ENCODE measurements at places on chromosomes 6 and 20.

DNA sequence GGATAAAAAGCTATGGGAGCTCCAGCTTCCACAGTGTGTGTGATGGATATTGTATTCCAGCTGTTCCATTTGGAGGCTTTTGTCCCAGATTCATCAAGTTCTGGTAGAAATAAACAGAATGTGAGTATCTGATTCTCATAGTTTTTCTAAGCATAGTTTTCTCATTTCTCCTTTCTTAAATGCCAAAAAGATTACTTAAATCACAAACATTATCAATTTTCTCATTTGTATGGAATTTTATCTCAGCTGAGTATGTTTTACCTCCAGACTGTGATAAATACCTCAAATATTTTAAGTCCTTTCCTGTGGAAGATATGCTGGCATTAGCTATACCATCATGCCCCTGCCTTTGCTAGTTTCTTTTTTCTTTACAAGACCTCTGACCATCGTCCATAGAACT lies 767.3 kb downstream of the TFAP2A start:
- no peaks in the 10 kb centered on the region for H3K36me3 ChIP-seq
- H3K4me1 ChIP-seq: no peaks in the 10 kb centered on the region
- H3K27ac ChIP-seq: no peak overlapping the region
- no peak overlapping the region for H3K4me3 ChIP-seq
- no peak for DNase-seq

- no peaks in the 10 kb centered on the region for H3K36me3 ChIP-seq
- no peaks in the 10 kb centered on the region for H3K4me1 ChIP-seq
- H3K27ac ChIP-seq: no peak overlapping the region
- no peaks in the 10 kb centered on the region for H3K27me3 ChIP-seq
- DNase-seq: no peak
Observed at GRCh38 chr6:94036024-94036423, 616.7 kb upstream of the EPHA7 start.

- H3K27me3 ChIP-seq: peaks cover 66% of the 10 kb centered on the region
- H3K36me3 ChIP-seq: no peaks in the 10 kb centered on the region
- H3K27ac ChIP-seq: no peak overlapping the region
Observed at GRCh38 chr20:63502671-63503172, 3.8 kb upstream of the EEF1A2 start.

DNA sequence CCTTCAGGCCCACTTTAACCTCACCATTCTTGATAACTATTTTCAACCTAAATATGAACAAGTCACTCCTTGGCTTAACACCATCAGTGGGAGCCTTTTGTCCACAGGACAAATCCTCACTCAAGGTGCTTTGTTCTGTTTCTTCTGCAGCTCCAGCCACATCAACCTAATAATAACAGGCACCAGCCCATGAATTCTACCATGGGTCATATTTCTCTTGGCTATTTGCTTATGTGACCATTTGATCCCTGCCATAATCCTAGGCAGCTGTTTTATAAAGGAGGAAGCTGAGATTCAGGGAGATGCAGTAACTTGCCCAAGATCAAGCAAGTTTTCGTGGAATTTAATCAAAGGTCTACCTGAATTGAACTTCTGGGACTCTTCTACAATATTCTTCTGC lies 561.3 kb downstream of the DHX35 start:
- H3K4me3 ChIP-seq: no peak overlapping the region
- no peaks in the 10 kb centered on the region for H3K36me3 ChIP-seq
- DNase-seq: no peak
- no peaks in the 10 kb centered on the region for H3K27me3 ChIP-seq
- no peak overlapping the region for H3K27ac ChIP-seq

DNA sequence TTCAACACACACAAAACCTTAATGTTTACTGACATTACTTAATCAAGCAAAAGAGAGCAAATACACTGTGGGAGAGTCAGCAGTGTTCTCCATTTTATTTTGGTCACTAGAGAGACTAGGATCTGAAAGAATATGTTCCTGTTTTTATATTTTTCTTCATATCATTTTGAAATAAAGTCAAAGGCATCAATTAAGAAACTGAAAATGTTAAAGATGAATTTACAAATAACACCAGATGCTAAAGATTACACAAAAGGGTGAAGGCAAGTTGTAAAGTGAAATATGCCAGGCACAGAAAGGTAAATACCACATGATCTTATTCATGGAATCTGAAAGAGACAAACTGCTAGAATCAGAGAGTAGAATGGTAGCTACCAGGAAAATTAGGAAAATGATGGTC lies 60.3 kb upstream of the FABP7 start:
- H3K4me1 ChIP-seq: no peaks in the 10 kb centered on the region
- no peak overlapping the region for H3K4me3 ChIP-seq
- no peaks in the 10 kb centered on the region for H3K36me3 ChIP-seq
- H3K27ac ChIP-seq: no peak overlapping the region
- H3K27me3 ChIP-seq: no peaks in the 10 kb centered on the region

- H3K4me3 ChIP-seq: no peak overlapping the region
- H3K4me1 ChIP-seq: no peaks in the 10 kb centered on the region
- no peaks in the 10 kb centered on the region for H3K36me3 ChIP-seq
- DNase-seq: no peak
- no peaks in the 10 kb centered on the region for H3K27me3 ChIP-seq
- H3K27ac ChIP-seq: no peak overlapping the region
Observed at GRCh38 chr6:114361036-114361435, 18.2 kb upstream of the HS3ST5 start.

DNA sequence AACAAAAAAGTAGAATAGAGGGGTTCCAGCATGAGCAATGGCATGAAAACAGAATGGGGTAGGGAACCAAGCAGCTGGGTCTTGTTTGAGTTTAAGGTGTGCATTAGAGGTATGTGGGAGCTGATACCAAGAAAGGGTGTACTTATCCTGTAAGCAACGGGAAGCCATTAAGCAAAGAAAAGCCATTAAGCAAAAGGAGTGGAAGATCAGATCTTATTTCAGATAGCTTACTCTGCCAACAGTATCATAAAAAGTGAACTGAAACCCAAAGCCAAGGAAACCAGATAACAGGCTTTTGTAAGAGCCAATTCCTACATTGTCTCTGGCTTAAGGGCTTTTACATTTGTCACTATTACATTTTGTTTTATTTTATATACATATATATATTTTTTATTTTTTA lies 21.3 kb upstream of the BEND6 start:
- H3K27ac ChIP-seq: no peak overlapping the region
- no peaks in the 10 kb centered on the region for H3K36me3 ChIP-seq
- no peaks in the 10 kb centered on the region for H3K4me1 ChIP-seq
- no peak for DNase-seq

DNA sequence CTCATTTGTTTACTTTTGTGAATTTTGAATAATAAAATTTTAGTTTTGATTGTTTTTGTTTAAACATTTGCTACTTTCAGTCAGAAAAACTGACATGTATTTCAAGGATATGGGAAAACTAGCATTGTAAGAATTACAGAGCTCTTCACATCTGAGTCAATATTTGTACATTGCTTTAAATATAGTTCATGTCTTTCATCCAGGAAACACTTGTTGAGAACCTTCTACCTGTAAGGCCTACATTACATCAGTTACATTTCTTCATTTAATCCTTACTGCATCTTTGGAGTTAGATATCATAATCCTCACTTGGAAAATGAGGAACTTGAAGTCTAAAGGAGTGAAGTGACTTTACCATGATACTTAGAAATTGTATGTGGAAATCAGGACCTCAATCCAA lies 242.9 kb downstream of the KCNQ5 start:
- H3K27ac ChIP-seq: no peak overlapping the region
- no peak overlapping the region for H3K4me3 ChIP-seq
- no peaks in the 10 kb centered on the region for H3K4me1 ChIP-seq
- H3K36me3 ChIP-seq: no peaks in the 10 kb centered on the region
- DNase-seq: no peak

GRCh38 chr20:23265226-23265625 lies 85.4 kb upstream of the NXT1 start:
- no peaks in the 10 kb centered on the region for H3K36me3 ChIP-seq
- no peaks in the 10 kb centered on the region for H3K27me3 ChIP-seq
- no peaks in the 10 kb centered on the region for H3K4me1 ChIP-seq
- H3K27ac ChIP-seq: no peak overlapping the region
- no peak overlapping the region for H3K4me3 ChIP-seq

DNA sequence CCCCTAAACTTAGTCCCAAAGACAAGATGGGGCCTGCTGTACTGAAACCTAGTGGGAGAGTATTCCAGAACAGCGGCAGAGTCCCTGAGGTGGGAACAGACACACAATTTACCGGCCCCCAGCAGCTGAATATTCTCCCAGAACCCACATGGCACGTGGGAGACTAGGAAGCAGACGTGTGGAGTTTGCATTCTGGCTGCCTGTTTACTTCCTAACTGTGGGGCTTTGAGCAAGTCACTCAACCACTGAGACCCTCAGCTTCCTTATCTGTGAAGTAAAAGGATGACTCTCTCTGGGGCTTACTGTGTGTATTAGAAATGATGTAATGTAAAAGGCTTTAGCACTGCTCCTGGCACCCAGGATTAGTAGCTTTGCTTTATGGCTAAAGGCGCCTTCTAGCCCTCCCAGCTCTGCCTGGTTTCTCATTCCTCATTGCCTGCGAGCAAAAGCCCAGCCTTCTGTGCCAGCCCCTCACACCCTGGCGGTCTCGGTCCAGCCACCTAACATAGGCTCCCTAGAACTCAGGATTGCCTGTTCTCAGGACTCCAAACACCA lies 353.1 kb downstream of the CDC5L start:
- H3K36me3 ChIP-seq: no peaks in the 10 kb centered on the region
- no peak for DNase-seq
- no peak overlapping the region for H3K27ac ChIP-seq
- H3K27me3 ChIP-seq: peaks cover 10% of the 10 kb centered on the region
- H3K4me1 ChIP-seq: no peaks in the 10 kb centered on the region

DNA sequence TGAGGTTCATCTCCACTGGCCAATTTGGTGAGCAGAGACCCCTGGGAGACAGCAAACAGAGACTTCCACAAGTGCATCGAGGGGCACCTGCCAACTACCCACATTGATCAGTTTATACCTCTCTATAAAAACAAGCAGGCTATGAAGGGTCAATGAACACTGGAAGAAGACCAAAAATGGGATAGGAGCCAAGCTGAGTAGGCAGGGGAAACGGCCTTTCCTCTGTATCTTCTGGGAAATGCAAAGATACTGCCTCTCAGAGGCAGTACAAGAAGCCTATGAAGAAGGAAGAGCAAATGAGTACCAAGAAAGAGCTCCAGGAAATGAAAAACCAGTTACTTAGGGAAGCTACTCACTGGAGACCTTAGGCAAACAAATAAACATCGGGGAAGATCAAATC lies 247.7 kb downstream of the GMDS start:
- H3K27ac ChIP-seq: no peak overlapping the region
- no peak for DNase-seq
- H3K4me1 ChIP-seq: no peaks in the 10 kb centered on the region
- no peaks in the 10 kb centered on the region for H3K27me3 ChIP-seq

DNA sequence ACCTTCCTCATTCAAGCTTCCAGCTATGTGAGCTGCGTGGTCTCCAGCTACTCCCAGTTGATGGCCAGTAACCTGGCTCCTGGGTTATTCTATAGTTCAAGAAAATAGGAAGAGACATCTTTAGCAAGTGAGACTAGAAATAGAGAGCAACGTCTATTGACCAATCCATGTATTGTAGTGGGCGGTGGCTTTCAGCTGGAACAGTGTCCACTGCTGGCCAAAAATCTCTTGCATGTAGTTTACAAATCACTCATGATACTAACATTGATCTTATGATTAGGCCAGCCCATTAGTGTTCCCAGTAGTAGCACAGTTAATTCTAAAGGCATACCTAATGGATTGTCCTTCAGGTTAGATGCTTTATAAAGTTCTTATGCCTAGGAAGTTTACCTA lies 58.9 kb upstream of the SCP2D1 start:
- H3K36me3 ChIP-seq: no peaks in the 10 kb centered on the region
- H3K4me3 ChIP-seq: no peak overlapping the region
- no peaks in the 10 kb centered on the region for H3K4me1 ChIP-seq
- no peak overlapping the region for H3K27ac ChIP-seq
- no peaks in the 10 kb centered on the region for H3K27me3 ChIP-seq

DNA sequence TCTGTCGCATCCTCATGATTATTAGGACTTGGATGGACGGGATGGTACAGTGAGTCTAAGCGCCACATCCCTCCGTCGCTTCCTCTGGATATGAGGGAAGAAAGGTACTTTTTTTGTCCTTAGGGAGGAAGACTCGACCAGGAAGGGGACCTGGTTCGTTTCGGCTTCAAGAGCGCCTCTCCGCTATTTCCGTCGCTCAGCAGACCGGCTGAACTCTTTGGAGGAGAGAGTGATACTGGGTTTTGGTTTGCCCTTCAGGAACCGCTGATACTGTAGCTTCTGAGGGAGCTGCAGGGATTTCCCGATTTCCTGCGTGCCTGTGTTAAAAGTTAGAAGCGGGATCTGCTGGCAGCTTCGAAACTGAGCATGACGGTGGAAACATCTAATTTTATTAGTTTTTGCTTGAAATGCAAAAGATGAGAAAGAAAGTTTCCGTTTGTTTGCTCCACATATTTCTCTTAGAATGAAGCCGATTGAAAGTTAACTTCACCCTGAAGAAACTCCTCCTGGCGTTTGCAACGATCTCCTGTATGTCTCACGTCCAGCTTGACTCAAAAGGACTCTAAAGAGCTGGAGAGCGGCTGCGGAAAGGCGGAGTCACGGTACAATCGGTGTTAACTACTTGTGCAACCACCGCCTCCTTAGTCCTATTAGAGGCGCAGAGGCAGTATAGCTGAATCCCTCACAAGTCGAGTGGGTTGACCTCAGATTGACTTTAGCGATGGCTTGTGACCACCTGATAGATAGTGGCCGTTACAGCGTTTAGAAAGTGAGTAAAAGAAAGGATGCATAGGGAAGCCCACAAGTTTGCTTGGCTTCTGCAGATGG lies 129.4 kb downstream of the TRIM27 start:
- peaks cover 4% of the 10 kb centered on the region for H3K36me3 ChIP-seq
- H3K4me3 ChIP-seq: no peak overlapping the region
- peak; percentile 25 for DNase-seq
- peaks cover 19% of the 10 kb centered on the region for H3K4me1 ChIP-seq

- no peak overlapping the region for H3K27ac ChIP-seq
- no peaks in the 10 kb centered on the region for H3K36me3 ChIP-seq
- no peak for DNase-seq
- H3K4me3 ChIP-seq: no peak overlapping the region
- H3K27me3 ChIP-seq: peaks cover 4% of the 10 kb centered on the region
Observed at GRCh38 chr6:69835414-69836179, 30.8 kb upstream of the COL19A1 start.

Data from activated naive CD4-positive, alpha-beta T cell treated with anti-CD3 and anti-CD28 coated beads, Interleukin-2, amount 10 ng/mL, durations not matched to agents 7 days and 5 days (primary cell).